ENCODE measurements at places on chromosomes 5 and 9.

GRCh38 chr5:56420323-56420722 is 187.2 kb upstream of the ANKRD55 start:
- DNase-seq, result no peak

GRCh38 chr9:99109522-99109921 is 4.6 kb downstream of the TGFBR1 start:
- no peak for DNase-seq

- DNase-seq, result no peak
Measured at GRCh38 chr5:141858079-141858765, 20.0 kb downstream of the PCDH1 start.

DNA sequence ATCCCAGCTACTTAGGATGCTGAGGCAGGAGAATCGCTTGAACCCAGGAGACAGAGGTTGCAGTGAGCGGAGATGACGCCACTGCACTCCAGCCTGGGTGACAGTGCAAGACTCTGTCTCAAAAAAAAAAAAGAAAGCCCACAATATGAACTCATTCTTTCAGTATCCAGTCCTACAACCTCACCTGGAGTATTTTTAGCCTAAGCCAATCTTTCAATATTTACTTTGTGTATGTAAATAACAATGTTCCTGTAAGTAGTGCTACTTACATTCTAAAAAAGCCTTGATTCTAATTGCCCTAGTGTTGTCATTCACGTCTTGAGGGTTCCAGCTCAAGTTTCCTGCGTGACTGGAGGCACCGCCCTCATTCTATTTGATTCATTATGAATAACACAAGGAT is 62.0 kb downstream of the BHMT start:
- DNase-seq, result no peak

GRCh38 chr5:93532370-93532769 is 48.6 kb downstream of the NR2F1-AS1 start:
- no peak for DNase-seq

DNA sequence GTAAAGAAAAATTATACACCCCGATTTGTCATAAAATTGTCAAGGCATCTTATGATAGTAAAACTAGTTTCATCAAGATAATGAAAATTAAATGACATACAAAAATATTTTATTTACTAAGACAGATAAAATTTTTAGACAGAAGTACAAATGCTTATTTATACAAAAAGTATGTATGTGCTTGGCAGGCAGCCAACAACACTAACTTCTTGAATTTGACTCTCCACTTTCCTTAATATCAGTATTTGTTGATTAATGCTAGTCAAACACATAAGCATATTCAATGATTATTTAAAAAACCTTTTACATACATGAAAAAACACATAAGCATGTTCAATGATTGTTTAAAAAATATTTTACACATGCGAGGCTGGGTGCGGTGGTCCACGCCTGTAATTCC is 1079.9 kb upstream of the CDH6 start:
- DNase-seq, result no peak

DNA sequence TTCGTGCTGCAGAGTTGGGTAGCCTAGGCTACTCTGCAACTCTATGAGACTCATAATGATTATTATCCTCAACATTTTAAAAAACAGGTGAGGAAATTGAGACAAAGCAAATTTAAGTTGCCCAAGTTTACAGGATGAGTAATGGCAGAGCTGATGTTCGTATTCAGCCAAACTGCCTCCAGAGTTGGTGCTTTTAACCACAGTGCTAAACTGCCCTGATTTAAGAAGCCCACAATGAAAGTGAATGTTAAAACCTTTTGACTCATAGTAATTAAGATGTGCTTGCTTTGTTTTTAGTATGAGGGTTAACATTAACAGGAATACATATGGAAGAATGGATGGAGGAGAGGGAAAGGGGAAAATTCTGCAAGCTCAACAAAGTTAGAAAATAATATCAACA is 15.9 kb upstream of the GABRB2 start:
- no peak for DNase-seq

GRCh38 chr9:129209109-129209508 is 31.0 kb upstream of the IER5L start:
- no peak for DNase-seq

- DNase-seq, result no peak
Measured at GRCh38 chr9:131613921-131614320, 68.6 kb downstream of the PRRT1B start.

DNA sequence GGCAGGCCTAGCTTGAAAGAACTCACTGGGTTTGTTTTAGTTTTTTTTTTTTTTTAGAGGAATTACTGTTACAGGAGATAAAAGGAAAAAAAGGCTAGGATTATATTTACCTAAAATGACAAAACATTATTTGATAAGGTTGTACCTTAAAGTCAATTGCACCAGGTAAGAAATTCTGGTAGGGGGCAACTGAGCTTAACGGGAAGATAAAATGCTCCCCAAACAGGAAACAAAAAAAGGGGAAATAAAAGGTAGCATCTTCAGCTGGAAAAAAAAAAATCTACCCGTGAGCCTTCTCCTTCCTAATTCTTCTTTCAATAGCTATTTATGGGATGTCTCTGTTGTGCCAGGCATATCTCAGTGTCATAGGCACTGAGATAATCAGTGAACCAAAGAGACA is 164.5 kb downstream of the PIK3R1 start:
- no peak for DNase-seq

DNA sequence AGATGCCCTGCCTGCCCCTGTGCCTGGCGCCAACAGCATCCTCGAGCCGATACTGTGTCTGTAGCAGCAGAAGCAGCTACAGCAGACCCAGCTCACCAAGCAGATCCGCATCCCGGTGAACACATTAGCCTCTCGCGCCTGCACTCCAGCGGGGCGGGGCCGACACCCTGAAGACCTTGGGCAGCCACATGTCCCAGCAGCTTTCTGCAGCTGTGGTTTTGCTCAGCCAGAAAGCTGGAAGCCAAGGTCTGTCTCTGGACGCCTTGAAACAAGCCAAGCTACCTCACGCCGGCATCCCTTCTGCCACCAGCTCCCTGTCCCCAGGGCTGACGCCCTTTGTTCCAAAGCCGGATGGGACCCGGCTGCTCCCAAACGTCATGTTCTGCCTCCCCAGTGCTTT is 59.6 kb downstream of the ACTBL2 start:
- no peak for DNase-seq

- no peak for DNase-seq
Measured at GRCh38 chr5:133130387-133131118, 78.7 kb downstream of the HSPA4 start.

DNA sequence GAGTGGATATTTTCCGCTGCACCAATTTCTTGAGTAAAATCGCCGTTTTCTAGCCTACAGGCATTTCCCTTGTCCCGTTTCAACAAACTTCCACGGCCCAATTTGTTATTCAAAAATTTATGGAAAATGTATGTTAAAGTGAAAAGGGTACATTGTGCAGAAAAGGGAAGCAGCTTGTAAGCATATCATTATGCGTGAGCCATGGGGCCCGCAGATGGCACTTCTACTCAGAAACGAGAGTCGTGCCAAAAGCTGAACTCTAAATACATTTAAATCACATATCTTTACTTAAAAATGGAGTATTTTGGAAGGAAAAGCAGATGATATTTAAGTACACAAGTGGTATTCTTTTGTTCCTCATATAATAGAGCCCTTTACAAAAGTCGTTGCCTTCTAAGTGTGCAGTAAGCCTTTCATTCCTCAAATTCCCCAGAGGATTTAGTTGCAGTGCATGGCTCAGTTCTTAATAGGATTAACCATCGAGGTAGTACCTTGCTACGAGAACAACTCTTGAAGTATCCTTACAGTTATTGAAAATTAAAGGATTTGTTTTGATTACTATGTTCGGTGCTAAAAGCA is 1227.2 kb upstream of the WWC1 start:
- DNase-seq, result no peak

DNA sequence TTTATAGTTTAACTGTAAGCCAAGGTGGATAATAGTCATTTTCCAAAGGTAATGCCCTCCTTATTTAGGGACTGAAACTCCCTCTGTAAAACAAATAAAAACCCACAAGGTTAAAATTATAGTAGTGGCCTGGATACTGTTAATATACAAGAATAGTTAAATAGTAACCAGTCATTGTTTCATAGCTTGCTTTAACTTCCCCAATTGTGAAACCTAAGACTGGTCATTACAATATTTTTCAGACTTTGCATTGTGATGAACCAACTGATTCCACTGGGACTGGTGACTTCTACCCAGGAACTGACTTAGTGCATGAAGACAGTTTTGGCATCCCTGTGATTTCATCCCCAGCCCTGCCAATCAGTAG is 162.6 kb downstream of the SMC2 start:
- no peak for DNase-seq

DNA sequence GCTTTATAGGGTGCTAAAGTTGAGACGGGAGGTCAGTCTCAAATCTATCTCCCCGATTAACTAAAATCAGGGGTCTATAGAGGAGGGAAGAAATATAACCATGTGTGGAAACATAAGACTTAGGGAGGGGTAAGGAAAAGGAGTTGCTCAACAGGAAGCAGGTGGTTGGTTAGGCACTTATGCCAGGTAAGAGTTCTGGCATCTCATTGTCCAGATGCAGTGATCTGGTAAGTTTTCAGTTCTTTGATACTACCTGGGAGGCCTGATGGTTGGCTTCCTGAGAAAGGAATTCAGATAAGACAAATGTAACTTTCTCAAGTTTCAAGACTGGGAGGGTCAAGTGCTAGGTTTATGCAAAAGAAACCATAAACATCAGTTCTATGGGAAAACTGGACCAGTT is 47.7 kb downstream of the CERT1 start:
- DNase-seq, result no peak

- DNase-seq, result no peak
Measured at GRCh38 chr5:17434982-17435381, 63.0 kb upstream of the TAF11L2 start.

DNA sequence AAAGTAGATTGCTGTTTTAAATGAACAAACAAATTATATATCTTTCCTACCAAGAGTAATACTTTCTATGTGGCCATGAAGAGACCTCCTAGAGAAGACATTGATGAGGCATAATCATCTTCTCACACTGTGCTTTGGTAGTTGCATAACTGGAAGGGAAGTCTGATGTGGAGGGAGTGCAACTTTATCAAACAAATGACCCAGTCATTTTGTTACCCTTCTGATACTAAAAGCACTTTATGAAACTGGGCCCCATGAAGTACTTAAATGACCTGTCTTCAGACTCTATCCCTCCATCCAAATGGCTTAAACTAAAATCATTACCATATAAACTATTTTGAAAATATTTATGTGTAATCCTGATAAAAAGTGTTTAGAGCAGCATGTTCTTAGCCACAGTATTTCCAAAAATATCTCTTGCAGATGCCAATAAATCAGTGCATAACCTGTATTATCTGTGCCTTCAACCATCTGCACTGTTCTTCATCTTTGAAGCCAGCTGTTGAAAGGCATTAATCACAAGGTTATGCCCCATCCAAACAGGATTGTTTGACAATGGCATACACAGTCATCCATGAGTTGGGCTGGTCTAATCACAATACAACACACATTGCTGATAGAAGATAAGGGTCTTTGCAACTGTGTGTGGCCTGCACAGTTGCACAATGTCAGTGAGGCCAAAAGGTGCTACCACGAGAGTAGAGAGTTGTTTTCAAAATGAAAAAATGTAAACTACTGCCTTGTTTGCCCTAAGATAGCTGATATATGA is 31.9 kb upstream of the MIER3 start:
- no peak for DNase-seq

DNA sequence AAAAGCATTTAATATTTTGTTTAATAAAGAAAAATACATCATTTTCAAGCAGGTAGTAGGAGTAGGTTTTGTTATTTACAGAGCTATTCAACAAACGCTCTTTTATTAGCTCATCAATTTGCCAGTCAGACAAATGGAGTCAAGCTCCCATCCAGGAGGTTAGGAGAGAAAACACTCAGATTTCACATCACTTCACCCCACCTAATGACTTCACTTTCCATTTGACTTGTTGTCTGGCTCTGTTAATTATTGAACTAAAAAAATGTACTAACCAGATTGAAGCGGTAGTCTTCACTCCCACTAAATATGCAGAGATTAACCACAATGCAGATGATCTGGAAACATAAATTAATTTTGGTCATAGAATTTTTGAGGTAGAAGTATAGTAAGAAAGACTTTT is 193.6 kb upstream of the VCAN start:
- DNase-seq, result no peak

DNA sequence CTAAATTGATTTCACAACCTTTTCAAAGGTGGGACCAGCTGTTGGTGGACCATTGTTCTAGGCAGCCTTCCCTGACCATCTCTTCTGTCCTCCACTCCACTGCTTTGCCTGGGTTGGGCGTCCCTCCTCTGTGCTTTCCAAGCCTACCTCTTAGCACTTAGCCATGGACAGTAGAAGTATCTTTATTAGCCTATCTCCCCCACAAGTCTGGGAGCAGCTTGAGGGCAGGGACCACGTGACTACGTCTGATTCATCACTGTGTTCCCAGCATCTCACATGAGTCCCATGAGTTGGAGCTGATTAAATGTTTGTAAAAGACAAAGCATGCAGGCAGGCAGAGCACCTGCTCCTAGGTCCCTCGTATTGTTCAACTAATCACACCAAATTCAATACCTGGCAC is 20.9 kb downstream of the MORN5 start:
- no peak for DNase-seq

DNA sequence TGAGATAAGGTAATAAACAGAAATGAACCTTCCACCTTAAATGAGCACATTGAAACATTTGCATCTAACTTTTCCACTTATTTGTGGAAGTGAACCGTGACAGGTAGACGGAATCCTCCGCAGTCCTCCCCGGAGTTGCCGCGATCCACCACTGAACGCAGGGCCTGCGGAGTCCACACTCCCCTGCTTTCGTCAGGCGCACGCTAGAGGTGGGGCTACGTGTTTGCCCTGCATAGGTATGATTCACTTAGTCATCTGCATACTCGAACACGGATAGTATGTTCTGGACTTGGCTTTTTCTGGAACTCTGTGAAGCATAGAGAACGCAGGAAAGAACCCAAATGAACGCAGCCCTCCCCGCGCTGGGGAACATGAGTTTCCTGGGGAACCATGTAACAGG is 272.8 kb upstream of the IRX4 start:
- no peak for DNase-seq

- DNase-seq, result no peak
Measured at GRCh38 chr9:92535940-92536850, at the start of gene ECM2. ECM2 (minus strand) TSS chr9:92535990; CDS start chr9:92522866, 13,124 bp downstream.

DNA sequence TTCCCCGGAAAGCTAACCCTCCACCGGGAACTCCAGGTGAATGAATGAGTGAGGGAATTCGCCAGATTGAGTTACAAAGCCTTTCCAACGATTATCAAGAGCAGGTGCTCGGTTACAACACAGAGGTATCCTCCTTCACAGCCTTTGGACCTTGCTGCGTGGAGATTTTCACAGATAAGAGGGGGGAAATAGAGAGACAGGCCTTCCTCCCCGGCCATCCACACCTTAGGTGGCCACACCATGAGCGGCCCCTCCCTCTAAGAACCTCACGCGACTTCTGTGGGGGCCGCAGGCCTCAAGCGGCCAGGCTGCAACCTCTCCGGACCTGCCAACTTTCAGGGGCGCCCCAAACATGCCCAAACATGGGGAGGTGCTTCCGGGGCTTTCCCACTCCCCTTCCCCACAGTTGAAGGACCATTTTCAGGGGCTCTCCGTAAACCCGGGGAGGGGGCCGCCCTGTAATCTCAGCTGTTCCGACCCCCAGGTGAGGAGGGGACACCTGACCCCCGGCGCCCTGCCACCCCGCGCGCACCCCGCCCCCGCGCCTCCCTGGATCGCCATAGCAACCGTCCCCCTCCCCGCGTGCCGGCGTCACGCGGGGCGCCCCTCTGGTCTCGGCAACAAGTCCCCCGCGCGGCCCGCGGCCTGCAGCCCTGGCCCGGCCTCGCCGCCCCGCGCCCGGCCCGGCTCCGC is 603 bp downstream of the DENND1A start:
- DNase-seq, result no peak
